ENCODE measurements at places on chromosomes 16 and 17. TPM values are rescaled to one million over a fixed set of nuclear protein-coding genes. Genes with fewer than 3 reads are reported as not detected.

DNA sequence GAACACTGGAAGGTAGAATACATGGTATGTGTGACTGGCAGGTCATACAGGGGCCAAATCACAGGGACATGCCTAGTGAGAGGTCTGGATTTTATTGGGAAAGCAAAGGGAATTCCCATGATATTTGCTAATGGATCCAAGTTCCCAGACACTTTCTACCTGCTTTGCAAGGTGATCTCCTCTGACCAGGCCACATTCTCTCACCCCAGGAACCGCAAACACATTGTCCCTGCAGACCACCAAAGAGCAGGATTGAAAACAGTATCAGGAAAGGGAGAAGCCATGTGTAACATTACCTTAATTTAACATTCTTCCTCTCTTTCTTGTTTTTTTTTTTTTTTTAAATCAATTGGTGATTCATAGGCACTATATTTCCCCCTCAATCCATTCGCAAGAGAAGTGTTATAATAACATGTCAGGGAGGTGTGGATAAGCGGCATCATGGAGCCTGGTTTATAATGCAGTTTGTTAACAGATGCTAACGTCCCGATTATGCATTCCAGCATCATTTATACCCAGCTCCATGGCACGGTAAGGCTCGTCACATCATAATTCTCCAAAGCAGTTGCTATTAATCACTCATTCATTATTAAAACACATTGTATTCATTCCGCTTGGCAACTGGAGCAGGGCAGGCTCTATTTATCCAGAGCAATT lies 155.1 kb upstream of the CCL2 start:
- no peaks in the 10 kb centered on the region for H3K4me1 ChIP-seq
- no peaks in the 10 kb centered on the region for H3K36me3 ChIP-seq
- no peaks in the 10 kb centered on the region for H3K27me3 ChIP-seq

- H3K27me3 ChIP-seq, result no peaks in the 10 kb centered on the region
- no peaks in the 10 kb centered on the region for H3K4me1 ChIP-seq
- no peak overlapping the region for H3K27ac ChIP-seq
- no peak overlapping the region for H3K4me3 ChIP-seq
Observed at GRCh38 chr17:48068491-48068961, 20.4 kb downstream of the NFE2L1 start.

GRCh38 chr17:78247304-78247703 lies 15.9 kb downstream of the TMEM235 start:
- no peak overlapping the region for H3K4me3 ChIP-seq
- H3K36me3 ChIP-seq, result no peaks in the 10 kb centered on the region
- H3K4me1 ChIP-seq, result no peaks in the 10 kb centered on the region
- no peak for DNase-seq
- no peak overlapping the region for H3K27ac ChIP-seq

DNA sequence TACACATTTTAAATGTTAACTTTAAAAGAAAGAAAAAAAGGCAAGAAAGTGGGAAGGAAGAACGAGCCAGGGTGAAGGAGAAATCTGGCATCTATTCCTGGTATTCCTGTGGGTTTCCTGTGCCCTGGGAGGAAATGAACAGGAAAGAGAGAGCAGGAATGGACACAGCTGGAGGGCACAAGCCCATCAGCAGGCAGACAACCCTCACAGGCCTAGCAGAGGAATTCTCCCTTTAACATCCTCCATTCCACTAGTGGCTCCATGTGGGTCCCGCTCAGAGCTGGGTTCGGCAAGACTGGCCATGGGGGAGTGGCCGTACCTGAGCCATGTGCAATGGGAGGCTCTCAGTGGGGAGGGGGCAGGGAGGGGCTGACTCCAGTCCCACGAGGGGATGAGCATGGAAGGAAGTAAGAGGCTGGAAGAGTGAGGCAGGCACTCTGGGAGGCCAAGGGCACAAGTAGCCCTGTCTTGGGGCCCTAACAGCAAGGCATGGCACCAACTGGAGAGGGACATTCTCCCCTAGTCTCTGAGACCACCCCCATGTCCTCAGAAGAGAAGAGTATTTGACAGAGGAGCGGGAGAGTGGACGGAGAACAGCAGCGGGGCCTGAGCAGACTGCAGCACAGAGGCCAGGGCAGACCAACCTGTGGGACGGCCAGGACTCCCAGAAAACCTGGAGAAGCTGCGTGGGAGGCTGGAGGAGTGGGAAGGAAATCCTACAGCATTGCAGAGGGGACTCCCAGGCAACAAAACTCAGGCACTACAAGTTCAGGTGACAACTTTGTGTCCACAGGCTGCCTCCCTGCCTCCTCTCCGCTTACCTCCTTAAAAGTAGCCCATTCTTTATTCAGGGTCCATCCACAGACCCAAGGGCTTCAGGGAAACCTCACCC lies 30.2 kb downstream of the TK2 start:
- H3K4me1 ChIP-seq, result peaks cover 19% of the 10 kb centered on the region
- H3K36me3 ChIP-seq, result no peaks in the 10 kb centered on the region
- peak; percentile 34 for DNase-seq
- no peak overlapping the region for H3K27ac ChIP-seq

DNA sequence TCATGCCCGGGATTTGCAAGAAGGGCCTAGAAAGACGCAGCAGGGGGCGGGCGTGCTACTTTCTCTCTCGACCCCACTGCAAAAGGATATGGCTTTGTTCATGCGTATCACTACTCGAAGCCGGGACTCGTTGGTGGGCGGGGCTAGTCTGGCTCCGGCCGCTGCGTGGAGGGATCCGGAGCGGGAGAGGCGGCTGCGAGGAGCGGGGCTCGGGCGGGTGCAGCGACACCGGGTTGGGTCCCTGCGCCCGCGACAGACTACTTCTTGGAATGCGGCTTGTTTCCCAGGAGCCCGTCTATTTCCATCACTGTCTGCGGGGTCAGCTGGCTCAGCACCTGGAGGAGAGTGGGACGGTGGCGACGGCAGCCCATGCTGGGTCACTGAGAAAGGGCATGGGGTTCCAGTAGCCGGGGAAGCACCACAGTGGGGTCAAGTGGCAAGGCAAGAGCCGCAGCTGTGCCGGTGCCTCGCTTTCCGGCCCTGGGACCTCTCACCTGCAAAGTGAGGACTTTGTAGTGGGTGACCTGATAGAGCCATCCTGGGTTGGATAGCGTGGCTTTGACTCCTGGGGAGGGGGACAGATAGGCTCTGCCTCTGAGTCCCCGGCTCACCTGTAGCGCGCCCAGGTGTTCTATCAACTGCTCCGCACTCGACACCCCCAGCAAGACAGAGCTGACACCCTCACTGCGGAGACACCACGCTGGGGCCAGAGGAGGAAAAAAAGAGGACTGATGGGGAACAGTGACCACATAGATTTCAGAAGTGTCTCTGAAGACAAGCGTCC lies 6.6 kb downstream of the KCNAB3 start:
- DNase-seq, result peak; percentile 83
- no peaks in the 10 kb centered on the region for H3K36me3 ChIP-seq
- no peaks in the 10 kb centered on the region for H3K27me3 ChIP-seq
- H3K27ac ChIP-seq, result peak overlapping the region; percentile 35

DNA sequence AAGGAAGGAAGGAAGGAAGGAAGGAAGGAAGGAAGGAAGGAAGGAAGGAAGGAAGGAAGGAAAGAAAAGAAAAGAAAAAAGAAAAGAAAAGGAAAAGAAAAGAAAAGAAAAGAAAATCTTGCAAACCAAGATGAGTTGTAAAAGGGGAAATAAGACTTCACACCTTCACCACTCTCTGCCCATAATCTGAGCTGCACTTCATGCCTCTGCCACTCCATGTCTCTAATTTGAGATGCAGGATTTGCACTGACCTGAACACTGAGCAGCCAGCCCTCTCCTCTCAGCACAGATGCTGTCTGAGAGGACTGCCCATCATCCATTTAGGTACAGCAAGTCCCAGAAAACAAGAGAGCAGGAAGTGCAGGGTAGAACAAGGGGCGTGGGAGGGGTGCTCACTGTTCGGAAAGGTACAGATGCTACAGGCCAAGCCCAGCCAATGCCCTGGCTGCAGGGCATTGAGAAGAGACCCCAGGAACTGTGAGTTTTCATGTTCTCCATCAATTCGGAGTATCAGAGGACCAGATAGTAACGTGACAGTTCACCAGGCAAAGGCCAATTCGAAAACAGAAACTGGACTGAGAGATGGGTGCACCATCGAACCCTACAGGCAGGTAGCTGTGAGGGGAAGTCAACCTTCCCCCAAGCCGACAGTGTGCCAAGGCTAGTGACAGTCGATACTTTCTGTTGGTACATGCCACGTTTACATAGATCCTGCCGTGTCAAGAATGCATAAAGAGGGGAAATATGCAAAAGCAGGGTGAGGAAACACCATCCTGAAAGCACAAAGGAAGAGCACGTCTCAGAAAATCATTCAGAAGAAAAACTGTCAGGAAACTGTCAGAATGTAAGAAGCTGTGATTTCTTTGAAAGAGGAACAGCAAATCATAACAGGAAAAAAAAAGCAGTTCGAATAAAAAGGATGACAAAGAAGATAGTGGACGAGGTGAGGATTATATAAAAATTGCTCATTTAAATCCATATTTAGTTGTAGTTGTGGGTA lies 142.0 kb upstream of the RCVRN start:
- no peaks in the 10 kb centered on the region for H3K27me3 ChIP-seq
- no peaks in the 10 kb centered on the region for H3K36me3 ChIP-seq
- H3K4me1 ChIP-seq, result no peaks in the 10 kb centered on the region

The DPEP2 gene
- total RNA-seq, result not detected

DNA sequence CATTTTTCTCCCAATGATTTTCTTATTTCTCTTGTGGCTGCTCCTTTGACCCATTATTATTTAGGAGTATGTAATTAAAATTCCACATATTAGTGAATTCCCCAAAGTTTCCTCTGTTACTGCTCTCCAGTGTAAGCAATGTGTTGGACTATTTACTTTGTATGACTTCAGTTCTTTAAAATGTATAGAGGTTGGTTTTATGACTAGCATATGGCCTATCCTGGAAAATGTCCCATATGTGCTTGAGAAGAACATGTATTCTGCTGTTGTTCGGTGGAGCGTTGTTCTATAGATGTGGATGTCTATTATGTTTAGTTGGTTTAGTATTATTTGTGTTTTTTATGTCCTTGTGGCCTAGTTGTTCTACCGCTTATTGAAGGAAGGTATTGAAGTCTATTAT lies 6.0 kb upstream of the NT5M start:
- H3K4me1 ChIP-seq, result no peaks in the 10 kb centered on the region
- no peak for DNase-seq
- H3K36me3 ChIP-seq, result no peaks in the 10 kb centered on the region
- H3K27me3 ChIP-seq, result no peaks in the 10 kb centered on the region

GRCh38 chr16:65769055-65769465 lies 597.4 kb upstream of the CDH5 start:
- H3K36me3 ChIP-seq, result no peaks in the 10 kb centered on the region
- no peaks in the 10 kb centered on the region for H3K4me1 ChIP-seq
- H3K27ac ChIP-seq, result no peak overlapping the region

GRCh38 chr17:7022781-7023571 lies at the start of gene BCL6B:
Gene BCL6B, plus strand, starts transcription at chr17:7023050. Its CDS starts 622 bp downstream, at chr17:7023672.
- no peaks in the 10 kb centered on the region for H3K27me3 ChIP-seq
- peak within 1 kb of the TSS; percentile 36 for H3K4me3 ChIP-seq
- no peak within 1 kb of the TSS for H3K27ac ChIP-seq
- no peaks in the 10 kb centered on the region for H3K36me3 ChIP-seq

DNA sequence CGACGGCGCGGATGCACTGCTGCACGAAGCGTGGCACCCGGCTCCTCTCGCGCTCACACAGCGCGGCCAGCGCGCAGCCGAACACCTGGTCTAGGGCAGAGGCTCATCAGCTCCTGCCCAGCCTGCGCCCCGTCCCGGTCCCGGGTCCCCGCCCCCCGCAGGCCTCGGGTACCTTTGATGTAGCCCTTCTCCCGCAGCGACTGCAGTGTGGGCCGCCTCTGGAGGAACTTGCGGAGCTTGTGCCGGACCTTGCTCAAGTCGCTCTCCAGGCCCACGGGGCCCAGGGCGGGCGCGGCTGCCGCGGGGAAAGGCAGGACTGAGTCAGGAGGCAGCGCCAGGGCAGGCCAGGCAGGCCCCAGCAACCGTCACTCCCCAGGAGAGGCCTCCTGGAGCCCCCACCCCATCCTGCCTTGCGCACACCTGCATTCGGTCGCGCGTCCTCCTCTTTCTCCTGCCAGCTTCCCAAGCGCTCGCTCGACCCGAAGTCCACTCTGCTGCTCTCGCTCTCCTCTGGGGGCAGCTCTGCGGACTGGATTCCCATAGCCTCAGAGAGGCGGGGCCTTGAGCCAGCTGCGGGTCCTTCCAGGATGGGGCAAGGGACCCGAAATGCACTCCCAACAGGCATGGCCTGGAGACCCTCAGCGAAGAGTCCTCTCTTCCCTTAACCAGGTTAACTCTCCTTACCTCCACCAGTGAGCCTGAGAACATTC lies 36.0 kb downstream of the ARHGAP27 start:
- no peak overlapping the region for H3K4me3 ChIP-seq
- DNase-seq, result no peak
- H3K27ac ChIP-seq, result no peak overlapping the region
- H3K36me3 ChIP-seq, result no peaks in the 10 kb centered on the region
- H3K4me1 ChIP-seq, result no peaks in the 10 kb centered on the region

The TOM1L1 gene
- 34.0 TPM for total RNA-seq

DNA sequence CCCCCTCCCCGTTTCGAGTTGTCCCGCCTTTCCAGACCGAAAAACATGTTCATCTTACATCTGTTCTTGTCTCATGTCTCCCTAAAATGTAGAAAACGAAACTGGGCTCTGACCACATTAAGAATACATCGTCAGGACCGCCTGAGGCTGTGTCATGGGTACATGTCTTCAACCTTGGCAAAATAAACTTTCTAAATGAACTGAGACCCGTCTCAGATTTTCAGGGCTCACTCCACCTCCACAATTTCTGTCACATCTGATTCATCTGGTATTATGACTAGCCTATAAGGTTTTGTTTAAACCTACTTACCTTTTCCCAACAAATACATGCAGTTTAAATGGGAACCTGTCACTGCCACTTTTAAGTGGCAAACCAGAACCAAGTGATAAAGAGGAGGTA lies 621 bp downstream of the SDR42E1 start:
- no peaks in the 10 kb centered on the region for H3K4me1 ChIP-seq
- peak overlapping the region; percentile 64 for H3K4me3 ChIP-seq
- H3K36me3 ChIP-seq, result no peaks in the 10 kb centered on the region
- H3K27ac ChIP-seq, result no peak overlapping the region

The SP2 gene
- 6.5 TPM for total RNA-seq

GRCh38 chr16:49277766-49278566 lies 3.7 kb downstream of the CBLN1 start:
- peaks cover 13% of the 10 kb centered on the region for H3K27me3 ChIP-seq
- H3K4me3 ChIP-seq, result no peak overlapping the region
- H3K4me1 ChIP-seq, result no peaks in the 10 kb centered on the region
- H3K27ac ChIP-seq, result no peak overlapping the region
- DNase-seq, result no peak

The GAST gene
- not detected for total RNA-seq

The CD19 gene
- not detected for total RNA-seq

DNA sequence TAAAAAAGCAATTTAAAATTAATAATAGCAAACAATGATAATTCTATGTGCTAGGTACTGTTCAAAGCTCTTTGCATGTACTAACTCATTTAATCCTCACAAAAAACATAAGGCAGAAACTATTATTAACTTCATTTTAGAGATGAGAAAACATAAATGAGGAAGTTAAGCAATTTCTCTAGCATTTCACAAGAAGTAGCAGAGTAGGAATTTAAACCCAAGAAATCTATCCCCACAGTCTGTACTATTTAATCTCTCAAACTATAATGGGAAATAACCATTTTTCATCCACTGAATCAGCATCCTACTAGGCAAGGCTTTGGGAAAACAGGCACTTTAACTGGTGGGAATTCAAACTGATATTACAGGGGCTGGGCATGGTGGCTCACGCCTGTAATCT lies 42.2 kb upstream of the INTS2 start:
- H3K36me3 ChIP-seq, result peaks cover 11% of the 10 kb centered on the region
- H3K27ac ChIP-seq, result no peak overlapping the region
- no peaks in the 10 kb centered on the region for H3K27me3 ChIP-seq
- H3K4me3 ChIP-seq, result no peak overlapping the region
